ENCODE measurements at places on chromosomes 1 and 21. TPM values are rescaled to one million over a fixed set of nuclear protein-coding genes. Genes with fewer than 3 reads are reported as not detected.

Gene GBP1
- 11.1 TPM for total RNA-seq

Gene HSPB7
- total RNA-seq = 1.2 TPM

Gene ZNF683
- total RNA-seq = not detected

Gene MX2
- total RNA-seq = 0.75 TPM

Gene ITLN2
- total RNA-seq = not detected

Gene CAPN8
- total RNA-seq = 0.33 TPM

Gene TDRKH
- total RNA-seq = 2.2 TPM

Gene CFH
- 870 TPM for total RNA-seq

Gene SPATA46
- not detected for total RNA-seq

DNA sequence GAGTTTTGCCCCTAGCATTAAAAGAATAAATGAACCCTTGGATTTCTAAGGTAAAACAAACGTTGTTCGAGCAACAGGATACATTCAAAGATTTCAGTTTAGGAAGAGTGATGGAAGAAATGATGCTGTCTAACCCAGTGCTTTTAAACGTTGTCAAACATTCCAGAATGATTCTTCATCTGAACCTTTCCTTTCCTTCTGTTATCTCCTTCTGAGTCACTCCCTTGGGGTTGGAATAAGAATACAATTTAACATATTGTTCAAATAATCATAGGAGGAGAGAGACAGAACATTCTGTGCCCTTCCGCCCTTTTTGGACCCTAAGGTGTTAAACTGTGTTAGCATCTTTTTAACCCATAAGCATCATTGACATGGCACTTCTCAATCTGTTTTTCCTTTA is 61.1 kb upstream of the RCOR3 start:
- DNase-seq = no peak

DNA sequence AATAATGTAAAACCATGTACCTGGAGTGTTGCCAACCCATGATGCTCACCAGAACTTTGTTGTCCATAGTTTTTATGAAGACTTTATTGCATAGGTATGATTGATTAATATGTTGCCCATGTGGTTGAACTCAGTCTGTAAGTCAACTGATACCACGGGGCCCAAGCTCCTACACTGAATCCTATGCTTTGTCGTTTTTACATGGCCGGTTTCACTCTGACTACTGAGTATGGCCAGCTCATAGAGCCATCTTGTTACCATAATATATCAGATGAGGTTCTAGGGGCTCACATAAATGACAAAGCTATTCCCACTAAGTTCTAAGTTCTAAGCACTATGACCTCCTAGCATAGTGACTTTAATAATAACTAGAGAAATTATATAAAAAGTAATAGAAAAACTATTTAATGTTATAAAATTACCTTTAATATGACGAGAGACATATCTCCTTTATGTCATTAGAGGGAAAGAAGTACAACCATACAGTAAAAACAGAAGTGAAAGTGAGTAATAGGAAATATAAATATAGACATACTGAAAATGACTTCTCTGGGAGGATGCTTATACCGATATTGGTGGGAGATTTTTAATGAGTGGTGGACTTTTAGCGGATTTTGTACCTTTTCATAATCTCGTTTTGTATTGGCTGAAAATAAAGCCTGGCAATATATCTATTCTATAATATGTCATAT is 983.4 kb upstream of the PRMT6 start:
- DNase-seq = no peak

DNA sequence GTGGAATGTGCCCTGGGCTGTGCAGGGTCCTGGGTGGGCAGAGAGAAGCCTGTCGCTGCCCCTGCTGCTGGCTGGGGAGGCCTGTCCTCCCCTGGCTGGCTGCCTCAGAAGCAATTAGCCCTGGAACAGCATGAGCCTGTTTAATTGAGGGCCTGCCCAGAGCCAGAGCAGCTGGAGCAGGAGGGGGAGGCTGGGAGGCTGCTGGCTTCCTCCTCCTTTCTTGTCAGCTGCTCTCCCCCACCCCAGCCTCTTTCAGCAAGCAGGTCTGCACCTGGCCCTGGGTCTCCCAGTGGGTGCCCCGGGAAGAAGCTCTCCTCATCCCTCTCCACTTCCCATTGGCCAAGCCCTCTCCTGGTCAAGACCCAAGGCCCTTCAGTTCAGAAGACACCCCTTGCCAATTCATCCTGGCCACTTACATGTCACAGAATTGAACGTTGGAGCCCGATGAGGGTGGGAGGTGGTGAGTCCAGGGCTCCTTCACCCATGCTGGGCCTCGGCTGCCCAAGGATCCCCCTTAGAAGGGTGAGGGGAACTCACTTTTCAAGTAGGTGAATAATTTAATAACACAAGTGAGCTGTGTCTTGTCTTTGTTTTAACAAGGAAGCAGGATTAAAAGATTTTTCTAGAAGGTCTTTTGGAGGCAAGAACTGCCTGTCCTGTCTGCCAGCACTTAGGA is 13.2 kb downstream of the AMPD2 start:
- peak; percentile 39 for DNase-seq

DNA sequence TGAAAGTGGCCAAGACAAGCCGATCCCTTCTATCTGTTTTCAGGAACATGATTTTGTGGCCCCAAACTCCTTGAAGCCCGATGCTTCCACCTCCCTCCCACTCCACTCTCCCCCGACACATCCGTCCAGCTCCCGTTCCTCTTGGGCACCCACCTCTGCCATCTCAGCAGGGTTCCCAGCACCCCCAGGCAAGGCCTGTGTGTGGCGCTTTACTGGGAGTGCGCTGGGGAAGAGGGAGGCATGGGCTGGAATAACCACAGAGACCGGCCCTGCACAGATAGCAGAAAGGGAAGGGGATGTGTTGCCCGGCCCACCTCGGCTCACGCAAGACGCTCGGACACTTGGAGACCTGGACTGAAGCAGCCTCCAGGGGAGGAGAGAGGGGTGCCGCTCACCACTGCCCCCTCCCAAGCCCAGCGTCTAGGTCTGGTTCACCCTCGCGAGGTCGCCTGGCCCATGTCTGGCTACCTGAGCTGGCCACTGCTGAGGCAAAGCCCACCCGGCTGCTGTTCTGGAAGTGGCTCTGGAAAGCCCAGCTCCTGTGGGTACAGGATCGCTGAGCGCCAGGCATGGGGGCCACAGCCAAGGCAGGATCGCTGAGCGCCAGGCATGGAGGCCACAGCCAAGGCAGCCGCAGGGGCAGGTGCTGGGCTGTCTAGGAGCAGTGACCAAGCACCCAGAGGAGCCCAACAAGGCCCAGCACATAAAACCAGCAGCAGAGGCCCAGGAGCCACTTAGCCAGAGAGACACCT is 23.8 kb upstream of the COL18A1 start:
- DNase-seq = no peak

GRCh38 chr1:231806623-231807495 is 180.3 kb downstream of the DISC1 start:
- no peak for DNase-seq

- DNase-seq = no peak
These were observed 3.9 kb upstream of the KCNJ9 start for GRCh38 chr1:160077486-160077885.

- DNase-seq = no peak
These were observed 39.3 kb downstream of the HMGB4 start for GRCh38 chr1:33903210-33903589.

GRCh38 chr1:204286831-204287421 is 72.8 kb downstream of the PLEKHA6 start:
- DNase-seq = peak; percentile 83

GRCh38 chr1:87344231-87344630 is 15.6 kb downstream of the LMO4 start:
- DNase-seq = no peak

DNA sequence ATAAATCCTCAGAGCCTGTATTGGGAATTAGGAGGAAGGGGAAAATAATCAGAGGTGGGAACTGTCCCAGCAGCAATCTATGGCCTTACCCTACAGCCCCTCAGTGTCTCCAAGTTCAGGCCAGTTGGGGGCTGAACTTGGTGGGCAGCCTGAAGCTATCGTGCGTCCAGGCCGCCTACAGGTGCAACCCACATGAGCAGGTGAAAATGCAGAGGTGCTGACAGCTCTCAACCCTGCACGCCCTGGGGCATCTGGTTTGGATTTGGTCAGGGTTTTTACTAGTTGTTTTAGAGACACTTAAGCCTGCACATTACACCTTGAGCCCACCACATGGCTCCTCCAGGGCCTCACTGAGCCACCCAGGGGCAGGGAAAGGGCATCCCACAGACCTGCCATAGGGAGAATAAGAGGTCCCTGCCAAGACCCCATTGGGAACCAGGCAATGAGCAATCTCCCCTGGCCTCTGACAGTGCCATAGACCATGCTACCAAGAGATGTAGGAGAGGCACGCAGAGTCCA is 209.5 kb downstream of the FOXD2 start:
- DNase-seq = no peak

DNA sequence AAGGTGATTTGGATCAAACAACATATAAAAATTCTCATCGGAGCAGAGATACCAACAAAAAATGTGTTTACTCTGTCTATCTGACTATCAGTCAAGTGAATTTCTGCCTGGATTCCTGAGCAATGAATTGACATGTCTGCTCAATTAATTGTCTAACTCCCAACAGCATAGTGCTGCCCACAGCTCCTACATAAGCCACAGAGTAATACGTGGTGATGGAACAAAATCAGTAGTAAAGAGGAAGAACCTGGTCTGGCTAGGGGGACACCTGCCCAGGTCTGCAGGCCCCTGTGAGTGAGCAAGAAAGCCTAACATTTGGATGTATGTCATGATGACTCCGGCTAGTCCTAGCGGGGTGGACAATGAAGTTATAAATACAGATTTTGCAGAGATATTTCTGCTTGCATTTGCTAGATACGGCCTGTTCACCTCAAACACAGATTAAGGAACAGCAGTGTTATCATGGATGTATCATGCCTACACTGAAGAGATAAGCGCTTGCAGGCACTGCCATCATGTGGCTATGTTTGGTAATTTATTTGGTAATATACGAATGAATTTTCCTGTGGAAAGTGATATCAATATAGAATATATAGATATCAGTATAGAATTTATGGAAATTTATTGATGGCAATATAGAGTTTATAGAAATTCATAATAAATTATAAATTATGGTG is 69.6 kb upstream of the LRRC8B start:
- no peak for DNase-seq

DNA sequence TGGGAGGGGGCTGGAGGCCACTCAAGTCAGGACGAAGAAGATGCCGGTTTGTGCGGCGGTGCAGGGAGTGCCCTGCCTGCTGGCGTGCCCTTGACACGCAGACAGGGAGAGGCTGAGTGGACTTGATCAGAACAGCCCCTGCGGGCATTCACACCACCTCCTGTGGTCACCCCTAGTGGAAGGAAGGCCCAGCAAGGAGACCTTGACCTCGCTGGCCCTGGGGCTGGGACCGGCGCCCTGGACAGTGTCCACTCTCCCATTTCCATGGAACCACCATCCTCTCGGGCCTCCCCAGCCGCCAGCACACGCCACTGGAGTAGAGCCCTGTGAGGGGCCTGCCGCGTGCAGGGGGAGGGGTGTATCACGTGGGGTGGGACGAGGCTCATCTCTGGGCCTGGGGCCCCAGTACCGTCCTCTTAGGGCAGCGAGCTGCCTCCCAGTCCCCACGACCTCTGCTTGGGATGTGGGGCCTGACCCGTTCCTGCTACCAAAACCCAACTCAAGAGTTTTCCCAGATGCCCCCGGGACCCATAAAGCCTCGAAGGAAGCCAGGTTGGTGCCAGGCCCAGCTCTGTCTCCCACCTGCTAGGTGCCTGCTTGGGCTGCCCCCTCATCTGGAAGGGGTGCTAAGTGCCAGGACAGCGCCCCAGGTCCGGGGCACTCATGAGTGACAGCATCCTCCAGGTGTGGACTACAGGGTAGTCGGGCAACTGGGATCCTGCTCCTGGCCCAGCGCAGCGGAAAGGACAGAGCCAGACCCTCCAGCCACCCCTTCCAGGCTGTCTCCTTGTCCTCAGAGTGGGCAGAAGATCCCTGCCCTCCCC is 62.8 kb downstream of the SLX9 start:
- no peak for DNase-seq

DNA sequence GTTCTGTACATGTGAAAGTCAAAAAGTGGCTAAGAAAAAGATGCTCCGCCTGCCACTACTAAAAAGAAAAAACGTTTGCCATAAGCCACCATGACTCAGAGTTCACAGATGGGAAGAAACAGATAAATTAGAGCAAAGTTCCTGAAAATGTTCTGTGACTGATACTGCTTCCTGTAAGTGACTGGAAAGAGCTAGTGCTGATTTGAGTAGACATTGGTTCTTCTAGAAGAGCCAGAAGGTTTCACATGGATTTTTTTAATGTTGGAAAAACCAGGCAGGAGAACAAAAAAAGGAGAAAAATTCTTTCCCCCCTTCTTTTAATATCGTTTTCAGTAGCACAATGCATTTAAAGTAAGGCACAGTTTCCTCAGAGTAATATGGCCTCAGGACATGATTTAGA is 221.4 kb downstream of the HLX start:
- DNase-seq = no peak

DNA sequence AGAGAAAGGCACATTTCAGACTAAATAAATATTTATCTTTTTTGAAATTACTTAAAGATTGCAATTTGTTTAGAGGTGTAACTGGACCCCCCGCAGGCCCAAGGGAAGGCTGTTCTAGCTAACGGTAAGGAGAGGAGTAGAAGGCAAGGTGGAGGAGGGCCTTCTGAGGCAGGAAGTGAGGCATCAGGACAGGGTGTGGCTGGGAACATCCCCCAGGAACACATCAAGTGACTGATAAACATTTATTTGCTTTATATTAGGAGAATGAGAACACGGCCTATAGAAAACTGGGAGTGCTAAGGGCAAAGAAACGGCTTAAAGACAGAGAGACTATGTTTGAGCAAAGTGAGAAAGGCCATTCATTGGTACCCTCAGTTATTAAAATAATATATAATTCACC is 23.2 kb downstream of the HIVEP3 start:
- no peak for DNase-seq

DNA sequence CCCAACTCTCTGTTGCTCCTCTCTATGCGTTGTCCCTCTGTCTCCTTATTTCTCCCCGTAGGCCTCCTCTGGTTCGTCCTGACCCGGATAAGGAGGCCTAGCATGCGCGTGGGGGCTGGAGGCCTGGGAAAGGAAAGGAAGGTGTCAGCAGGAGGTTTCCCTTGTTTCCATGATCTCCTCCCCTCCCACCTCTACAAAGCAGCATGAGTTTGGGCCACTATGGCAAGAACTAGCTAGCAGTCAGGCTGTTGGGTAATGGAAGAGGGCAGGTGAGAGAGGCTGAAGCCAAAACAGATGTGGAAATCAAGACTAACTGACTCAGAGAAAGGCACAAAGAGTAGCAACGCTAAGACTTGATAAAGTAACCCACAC is 687 bp upstream of the SEMA6C start:
- DNase-seq = no peak

DNA sequence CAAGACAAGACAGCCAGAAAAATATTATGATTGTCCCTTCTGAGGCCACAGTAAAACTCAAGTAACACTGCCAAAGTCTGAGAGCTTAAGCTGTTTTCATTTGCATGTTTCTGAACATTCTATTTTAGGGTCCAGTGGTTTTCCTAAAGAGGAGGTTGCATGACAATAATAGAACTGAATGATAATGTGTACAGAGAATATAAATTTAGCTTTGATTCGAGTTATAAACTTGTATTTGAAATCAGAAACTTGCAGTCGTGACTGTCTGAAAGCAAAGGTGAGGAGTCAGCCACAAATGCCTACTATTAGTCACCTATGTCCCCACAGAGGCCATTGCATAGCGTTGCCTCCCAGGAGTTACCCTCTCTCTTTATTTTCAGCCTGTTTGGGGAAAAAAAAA is 363.1 kb upstream of the ADGRL2 start:
- DNase-seq = no peak

Data from left lobe of liver (tissue), 2 donors.